ENCODE measurements at places on chromosomes 5 and 9.

DNA sequence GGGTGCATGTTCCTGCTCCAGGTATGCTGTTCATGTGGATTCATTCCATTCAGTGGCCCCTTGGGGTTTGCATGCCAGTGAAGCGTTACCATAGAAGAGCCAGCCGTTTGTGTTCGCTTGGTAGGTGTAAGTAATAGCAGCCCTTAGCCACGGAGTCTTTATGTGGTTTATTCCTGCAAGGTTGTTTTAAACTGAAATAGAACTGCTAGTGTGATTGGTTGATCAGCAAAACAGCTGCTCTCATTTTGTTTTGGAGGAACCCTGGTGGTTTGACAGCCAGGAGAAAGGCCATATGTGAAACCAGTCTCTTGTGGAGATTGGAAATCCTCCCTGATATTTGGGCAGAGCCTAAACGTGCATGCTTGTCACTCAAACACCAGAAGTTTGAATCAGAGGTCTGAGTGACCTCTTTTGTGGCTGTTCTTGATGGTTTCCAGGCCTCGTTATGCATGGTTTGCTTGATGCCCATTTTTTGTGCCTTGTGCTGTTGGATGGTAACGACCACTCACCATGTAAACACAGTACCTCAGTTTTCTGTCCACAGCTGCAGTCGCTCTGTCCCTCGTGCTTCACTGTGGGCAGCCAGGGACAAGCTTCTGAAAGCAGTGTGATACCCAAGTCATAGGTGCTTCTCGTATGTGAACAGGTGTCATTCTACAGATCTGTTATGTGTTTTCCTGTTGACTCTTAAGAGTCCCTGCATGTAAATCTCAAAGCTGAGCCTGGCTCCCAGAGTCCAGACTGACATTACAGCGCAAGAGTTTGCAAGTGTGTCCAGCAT is 58.3 kb upstream of the NXNL2 start:
- DNase-seq, result peak; percentile 18

- peak; percentile 22 for DNase-seq
Observed at GRCh38 chr9:20898885-20899554, 132.4 kb downstream of the HACD4 start.

GRCh38 chr5:82975396-82975795 is 101.8 kb downstream of the TMEM167A start:
- DNase-seq, result peak; percentile 10

DNA sequence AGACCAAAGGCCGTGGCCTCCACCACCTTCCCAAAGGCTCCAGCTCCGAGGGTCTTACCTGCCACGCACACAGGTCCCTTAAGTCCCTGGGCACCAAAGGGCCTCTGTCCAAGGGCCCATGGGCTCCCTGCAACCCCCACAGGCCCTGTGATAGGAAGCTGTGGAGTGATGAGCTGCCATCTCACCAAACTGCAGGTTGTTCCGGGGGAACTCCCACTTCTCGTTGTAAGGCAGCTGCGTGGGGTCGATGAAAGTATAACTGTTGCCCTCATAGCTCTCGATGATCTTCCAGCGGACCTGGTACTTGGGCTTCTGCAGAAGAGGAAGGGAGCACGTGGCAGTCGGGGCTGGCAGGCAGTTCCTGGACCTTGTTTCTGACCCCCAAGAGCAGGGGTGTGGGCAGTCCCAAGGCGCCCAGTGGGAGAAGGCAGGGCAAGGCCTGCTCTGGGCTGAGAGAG is 24.8 kb downstream of the CSF1R start:
- no peak for DNase-seq

GRCh38 chr9:136734837-136735496 is 7.8 kb downstream of the LCN10 start:
- DNase-seq, result peak; percentile 54

DNA sequence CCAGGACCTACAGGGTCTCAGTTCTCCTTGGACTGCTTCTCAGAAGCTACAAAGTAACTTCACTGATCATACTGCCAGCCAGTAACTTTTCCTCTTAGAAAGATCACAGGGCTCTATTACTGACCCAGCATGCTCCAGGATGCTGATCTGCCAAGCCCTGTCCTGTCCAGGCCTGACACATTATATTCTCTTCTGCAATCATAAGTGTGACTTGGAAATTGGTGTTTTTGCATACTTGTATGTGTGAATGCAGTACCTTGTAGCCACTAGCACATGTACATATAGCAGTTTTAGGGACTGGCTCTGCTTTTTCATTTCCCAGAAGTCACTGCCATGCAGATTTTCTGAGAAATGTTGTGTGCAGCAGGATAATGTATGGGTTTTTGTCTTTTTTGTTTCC is 40.1 kb upstream of the CCNH start:
- no peak for DNase-seq

- DNase-seq, result no peak
Observed at GRCh38 chr9:120980951-120981350, 54.4 kb upstream of the TRAF1 start.

DNA sequence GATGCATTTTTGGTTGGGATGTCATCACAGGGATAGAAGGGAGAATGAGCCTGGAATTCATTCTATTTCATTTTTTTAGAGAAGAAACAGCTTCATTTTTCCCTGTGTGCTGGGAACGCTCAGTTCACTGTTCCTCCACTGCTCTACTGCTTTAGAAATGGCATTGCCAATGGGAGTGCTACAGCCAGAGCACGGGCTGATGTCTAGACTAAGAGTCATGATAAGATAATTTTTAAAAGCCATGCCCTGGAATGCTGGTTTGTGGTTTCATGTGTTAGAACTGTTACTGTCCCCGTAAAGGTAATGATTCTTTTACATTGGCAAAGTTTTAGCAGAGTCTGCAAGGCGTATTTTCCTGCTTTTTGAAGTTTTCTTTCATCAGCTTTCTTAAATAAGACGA is 119.6 kb downstream of the SEMA6A start:
- no peak for DNase-seq

- DNase-seq, result no peak
Observed at GRCh38 chr9:116027511-116027910, 126.1 kb upstream of the PAPPA start.

GRCh38 chr5:37836592-37837413 is 3.0 kb downstream of the GDNF start:
- DNase-seq, result peak; percentile 15

GRCh38 chr5:122723606-122724352 is 51.1 kb upstream of the SNX2 start:
- no peak for DNase-seq

GRCh38 chr5:172140120-172140519 is 47.9 kb downstream of the STK10 start:
- no peak for DNase-seq

DNA sequence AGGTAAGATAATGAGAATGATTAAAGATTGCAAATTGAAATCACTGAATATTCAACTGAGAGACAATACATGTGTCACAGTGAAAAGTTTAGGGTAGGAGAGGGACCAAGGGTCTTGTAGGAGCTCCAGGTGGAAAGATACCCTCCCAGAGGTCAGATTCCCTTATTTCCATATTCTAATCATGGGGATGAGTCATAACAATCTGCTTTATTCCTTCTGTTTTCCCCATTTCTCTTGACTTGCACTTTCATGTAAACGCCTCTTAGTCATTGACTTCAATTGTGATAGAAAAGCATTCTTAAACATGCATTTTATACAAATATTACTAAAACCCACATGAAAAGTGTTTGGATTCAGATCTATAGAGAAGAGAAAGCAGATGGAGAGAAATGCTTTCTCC is 81.3 kb upstream of the CTSL start:
- DNase-seq, result no peak

GRCh38 chr9:94703488-94704140 is 22.9 kb upstream of the AOPEP start:
- no peak for DNase-seq

GRCh38 chr5:179142434-179143198 is 82.4 kb downstream of the ZNF354C start:
- peak; percentile 67 for DNase-seq

DNA sequence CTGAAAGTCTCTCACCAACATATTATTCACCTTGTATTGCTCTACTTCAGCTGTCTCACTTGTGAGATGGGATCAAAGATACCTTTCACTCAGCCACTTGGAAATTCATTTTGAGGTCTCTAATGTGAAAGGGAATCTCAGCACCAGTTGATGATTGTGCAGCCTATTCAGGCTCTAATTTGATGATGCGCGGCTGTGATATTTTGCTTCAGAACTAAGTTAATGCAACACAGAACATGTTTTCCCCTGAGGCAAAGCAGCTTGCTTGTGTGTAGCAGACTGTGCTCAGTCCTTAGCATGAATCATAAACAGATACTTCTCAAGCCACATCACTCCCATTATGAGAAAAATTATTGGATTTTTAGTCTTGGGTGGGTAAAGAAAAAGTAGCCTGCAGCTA is 378.8 kb downstream of the OSTF1 start:
- no peak for DNase-seq

DNA sequence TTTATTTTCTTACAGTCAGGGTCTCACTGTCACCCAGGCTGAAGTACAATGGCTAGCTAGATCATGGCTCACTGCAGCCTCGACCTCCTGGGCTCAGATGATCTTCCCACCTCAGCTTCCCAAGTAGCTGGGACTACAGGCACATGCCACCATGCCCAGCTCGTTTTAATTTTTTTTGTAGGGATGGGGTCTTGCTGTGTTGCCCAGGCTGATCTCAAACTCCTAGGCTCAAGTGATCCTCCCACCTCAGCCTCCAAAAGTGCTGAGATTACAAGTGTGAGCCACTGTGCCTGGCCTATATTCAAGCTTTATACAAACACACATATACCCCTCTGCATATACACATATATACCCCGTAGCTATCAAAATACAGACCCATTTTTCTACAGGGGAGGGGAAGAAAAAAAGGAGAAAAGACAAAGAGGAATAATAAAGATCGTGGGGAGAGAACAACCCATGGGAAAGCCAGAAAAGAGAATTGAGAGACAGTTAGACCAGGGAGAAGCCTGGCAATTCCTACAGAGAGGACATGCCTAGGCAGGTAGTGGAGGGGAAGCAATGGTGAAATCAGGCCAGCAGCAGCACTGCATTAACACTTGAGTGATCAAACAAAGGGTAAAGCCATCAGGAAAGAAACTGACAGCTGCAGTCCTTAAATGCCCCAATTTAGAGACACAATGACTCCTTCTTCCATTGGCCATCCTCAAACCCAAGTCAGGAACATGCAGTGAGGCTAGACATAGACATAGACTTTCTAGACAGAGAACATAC is 102.7 kb downstream of the EFNA5 start:
- DNase-seq, result no peak

GRCh38 chr9:112921549-112921948 is 30.9 kb upstream of the SLC46A2 start:
- DNase-seq, result no peak

- DNase-seq, result no peak
Observed at GRCh38 chr5:133356984-133357421, 255.3 kb downstream of the FSTL4 start.

- DNase-seq, result no peak
Observed at GRCh38 chr5:135876146-135876545, 19.5 kb downstream of the IL9 start.

DNA sequence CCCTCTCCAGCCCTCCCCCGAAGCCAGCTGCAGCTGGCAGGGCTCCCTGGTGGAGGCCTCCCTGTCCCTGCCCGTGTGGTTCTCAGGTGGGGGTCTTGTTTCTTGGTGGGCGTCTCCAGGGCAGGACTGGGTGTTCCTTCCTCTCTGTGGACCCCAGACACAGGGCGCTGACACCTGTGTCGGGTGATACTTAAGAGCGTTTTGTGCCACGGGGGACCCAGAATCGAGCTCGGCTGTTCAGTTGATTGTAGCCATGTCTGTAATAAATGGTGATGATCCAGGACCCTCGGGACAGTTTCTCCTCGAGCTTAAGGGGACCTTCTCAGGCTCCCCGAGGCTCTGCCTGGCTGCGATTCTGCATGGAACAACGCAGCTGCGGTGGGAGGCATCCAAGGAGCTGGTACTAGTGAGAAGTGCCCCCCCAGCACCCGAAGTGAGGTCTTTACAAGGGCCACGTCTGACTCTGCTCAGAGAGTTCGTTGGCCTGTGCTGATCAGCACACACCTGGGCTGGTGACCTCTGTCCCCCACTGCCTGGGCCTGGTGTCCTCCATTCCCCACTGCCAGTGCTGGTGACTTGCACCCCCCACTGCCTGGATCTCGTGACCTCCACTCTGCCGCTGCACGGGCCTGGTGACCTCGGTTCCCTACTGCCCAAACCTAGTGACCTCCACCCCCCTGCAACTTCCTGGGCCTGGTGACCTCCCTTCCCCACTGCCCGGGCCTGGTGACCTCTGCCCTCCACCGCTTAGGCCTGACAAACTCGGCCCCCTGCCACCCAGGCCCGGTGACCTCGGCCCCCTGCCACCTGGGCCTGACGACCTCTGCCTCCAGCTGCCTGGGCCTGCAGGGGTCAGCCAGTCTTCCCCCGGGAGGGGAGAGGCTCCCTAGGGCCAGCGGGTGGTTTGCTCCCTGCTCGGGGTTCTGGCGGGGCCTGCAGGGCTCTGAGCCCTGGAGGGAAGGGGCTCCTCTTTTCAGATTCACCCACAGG is 36.0 kb downstream of the NDUFS6 start:
- DNase-seq, result no peak

DNA sequence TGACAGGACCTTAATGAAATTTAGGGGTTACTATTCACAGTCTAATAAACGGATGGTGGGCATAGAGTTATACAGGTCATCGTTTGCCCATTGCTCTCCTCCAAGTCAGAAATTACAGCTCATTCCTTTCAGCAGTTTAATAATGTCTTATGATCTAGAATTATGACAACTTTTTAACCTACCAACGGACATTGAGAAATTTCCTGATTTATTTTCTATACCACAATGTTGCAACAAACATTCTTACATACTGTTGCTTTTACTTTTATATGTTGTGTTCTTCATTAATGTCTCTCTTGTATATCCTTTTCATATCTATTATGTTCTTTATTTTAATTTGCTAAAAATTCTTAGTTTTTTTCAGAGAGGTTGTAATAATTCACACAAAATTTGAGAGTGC is 152.8 kb upstream of the PRLR start:
- no peak for DNase-seq

DNA sequence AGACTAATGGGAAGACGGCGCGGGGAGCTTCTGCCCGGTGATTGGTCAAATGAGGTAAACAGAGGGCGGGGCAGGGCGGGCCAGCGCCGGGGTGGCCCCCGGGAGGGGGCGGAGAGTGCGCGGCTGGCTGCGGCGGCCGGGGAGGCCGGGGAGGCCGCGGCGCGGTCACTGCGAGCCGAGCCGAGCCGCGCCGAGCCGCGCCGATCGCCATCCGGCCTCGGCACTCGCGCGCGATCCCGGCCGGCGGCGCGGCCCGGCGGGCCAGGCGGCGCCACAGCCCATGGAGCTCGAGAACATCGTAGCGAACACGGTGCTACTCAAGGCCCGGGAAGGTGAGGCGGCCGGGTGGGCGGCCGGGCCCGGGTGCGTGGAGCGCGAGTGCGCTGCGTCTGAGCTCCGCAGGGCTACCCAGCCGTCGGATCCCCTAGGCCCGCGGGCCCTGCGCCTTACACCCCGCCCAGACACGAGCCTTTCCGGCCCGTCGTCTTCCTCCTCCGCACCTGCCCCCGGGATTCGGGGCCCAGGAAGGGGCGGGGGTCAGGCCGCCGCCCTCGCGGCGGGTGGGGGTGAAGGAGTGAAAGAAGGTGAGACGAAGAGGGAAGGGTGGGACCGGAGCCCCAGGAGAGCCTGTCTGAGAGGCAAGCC is at the start of gene GRK6:
Gene GRK6 (plus strand): TSS at position 111 of the 645 bp plus-strand sequence. CDS start 170 bp downstream, at position 281.
- DNase-seq, result peak; percentile 82

- peak; percentile 24 for DNase-seq
Observed at GRCh38 chr9:751137-752051, 90.1 kb upstream of the DMRT1 start.
